Stimulated activated CD4-positive, alpha-beta T cell treated with anti-CD3 and anti-CD28 coated beads, Interleukin-4, amount 100 ng/mL, for 1 hour (primary cell): ENCODE measurements at places on chromosomes 1 and 21.

DNA sequence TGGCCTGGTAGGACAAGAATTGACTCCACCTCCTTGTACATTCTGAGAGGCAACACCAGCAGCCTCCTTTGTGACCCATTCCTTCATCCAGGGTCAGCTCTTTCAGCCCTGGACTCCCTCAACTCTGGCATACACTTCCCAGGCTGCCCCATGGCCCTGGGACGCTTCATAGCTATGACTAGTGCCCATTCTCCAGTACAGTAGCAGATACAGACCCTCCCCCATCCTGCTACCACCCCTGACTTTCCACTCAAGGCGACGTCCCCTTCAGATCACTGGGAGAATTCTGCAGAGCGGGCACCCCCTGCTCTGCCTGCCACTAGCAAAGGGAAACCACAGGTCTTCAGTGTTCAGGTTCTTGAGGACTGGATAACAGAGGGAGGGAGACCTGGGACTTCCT, 99.7 kb upstream of the HMGB4 start:
- no peak for DNase-seq

- DNase-seq, result no peak
These were observed 32.2 kb downstream of the OPTC start for GRCh38 chr1:203526130-203526529.

GRCh38 chr1:191886977-191887376, 271.3 kb upstream of the RGS18 start:
- DNase-seq, result no peak

DNA sequence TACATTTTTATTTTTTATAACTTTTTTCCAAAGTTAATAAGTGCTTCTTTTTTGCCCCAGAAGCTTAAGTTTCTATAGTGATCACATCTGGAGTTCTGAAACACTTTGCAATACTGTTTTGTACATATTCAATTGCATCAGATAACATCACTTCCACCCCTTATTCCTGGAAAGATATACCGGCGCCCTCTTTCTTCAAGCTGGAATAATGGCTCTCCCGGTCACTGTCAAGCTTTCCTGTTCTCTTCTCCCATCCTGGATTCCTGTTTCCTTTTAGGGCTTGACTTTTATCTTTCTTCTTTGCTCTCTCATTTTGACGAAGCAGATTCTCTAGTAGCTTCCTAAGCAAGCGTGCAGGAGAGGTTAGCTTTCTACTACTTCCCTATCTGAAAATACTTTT, 1866.8 kb downstream of the MRPL39 start:
- DNase-seq, result no peak

DNA sequence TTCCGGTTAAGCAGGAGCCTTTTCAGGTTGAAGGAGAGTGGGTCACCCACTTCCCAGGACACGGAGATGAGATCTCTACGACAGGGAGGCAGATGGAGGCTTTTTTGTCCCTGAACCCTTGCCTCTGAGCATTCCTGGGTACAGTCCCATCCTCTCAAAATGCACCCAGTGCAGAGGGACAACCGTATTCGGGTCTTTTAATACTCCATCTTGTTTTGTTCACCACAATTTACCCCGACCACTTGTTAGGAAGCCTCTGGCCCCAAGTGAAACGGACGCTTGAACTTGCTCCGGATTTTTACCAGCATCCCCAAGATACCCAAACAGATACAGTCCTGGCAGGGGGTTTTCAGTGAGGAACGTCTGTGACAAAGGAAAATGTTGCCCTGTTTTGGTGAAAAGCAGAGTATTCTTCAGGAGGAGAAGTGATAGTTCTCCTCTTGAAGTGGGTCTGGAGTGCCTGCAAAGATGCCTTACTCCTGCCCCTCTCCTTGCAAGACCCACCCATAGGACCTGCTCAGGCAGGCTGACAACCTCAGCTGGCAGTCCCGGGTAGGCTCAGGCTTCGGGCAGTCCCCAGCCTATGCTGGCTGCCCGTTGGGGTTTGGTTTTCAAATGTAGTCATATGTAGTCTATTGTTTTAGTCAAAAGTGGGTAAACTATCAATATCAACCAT, 669 bp upstream of the ARL8A start:
- no peak for DNase-seq

DNA sequence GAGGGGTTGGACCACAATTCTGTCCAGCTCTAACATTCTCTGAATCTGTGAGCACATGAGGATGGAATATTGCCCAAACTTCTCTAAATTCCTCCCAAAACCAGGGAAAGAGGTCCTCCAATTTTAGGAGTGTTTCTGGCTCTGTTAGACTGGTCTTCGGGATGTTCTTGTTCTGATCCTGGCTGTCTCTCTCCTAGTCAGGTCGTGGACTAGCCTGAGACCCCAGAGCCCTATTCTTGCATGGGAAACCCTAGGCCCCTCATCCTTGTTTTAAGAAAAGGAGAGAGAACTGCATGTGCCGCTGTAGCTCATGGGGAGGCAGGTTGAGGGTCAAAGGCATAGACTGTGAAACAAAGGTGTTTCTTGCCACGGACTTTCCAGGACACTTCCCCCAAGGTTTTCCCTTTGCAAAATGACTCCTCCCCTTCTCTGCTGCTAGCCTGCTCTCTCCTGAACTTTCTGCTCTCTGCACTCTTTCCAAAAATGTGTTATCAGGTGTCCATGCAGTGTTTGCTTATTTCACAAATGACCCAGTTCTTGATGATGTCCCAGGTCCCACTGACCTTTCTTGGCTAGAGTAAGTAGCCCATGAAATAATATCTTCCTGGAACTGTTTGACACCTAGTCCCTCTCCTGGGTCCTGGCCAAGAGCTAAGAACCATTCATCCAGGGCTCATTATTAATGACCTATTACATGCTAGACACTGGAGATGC, 29.3 kb upstream of the RD3 start:
- no peak for DNase-seq

DNA sequence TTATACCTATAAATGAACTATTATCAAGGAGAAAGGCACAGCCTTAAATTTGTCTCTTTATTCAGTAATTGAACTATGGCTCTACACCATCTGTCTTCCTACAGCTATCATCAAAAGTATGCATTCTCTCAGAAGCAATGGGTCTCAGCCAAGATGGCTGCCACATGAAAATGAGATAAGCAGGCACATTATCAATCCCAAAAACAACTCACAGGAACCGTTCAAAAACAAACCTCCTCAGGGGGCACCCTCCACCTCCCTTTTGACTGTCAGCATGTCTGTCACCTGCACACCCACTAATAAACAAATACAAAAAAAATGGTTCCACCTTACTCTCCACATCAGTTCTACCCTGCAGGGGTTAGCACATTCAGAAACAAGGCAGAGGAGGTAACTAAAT, 23.6 kb downstream of the KIAA0319L start:
- no peak for DNase-seq
